ENCODE measurements at places on chromosomes 1 and 21.

- no peak for DNase-seq
Observed at GRCh38 chr21:19557488-19557887, 1153.9 kb upstream of the TMPRSS15 start.

GRCh38 chr1:226082959-226083301 is 20.4 kb downstream of the H3-3A start:
- DNase-seq, result no peak

GRCh38 chr1:156504438-156504813 is 3.9 kb upstream of the MEF2D start:
- no peak for DNase-seq

GRCh38 chr1:22508991-22509390 is 54.3 kb upstream of the EPHA8 start:
- no peak for DNase-seq

DNA sequence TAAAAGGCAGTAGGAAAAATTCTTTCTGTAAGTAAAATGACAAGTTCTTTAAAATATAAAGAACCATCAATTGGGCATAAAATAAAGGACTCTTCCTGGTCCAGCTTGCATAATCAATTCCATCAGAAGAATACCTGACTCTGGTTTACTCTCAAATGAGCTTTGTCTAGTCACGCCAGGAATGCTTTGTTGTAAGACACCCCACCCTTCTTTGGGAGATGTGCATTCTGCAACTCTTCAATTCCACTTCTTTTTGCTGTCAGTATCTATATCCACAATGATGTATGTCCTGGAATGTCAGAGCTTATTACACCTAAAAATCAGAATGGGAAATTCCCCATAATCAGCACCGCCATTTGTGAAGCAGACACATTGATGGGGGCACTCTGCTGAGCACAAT is 76.1 kb downstream of the PTPN14 start:
- DNase-seq, result no peak

- DNase-seq, result no peak
Observed at GRCh38 chr1:63124666-63125191, 197.6 kb upstream of the FOXD3 start.

- no peak for DNase-seq
Observed at GRCh38 chr1:109883248-109883955, 27.2 kb upstream of the CSF1 start.
